Activated CD8-positive, alpha-beta T cell treated with anti-CD3 and anti-CD28 coated beads for 36 hours (primary cell): ENCODE measurements at places on chromosomes 4 and X. TPM values are rescaled to one million over a fixed set of nuclear protein-coding genes. Genes with fewer than 3 reads are reported as not detected.

GRCh38 chr4:80336582-80336981 is 1.1 kb downstream of the CFAP299 start:
- no peak for DNase-seq

GRCh38 chrX:68710870-68711576 is 63.6 kb downstream of the STARD8 start:
- DNase-seq: peak; percentile 30

- no peak for DNase-seq
Measured at GRCh38 chr4:8165374-8165896, 6.8 kb upstream of the ABLIM2 start.

GRCh38 chr4:123600987-123601904 is 204.7 kb downstream of the SPRY1 start:
- DNase-seq: no peak

- no peak for DNase-seq
Measured at GRCh38 chrX:67604979-67605703, 61.3 kb downstream of the AR start.

GRCh38 chr4:181939199-181939945 is 303.8 kb upstream of the TENM3 start:
- DNase-seq: no peak

DNA sequence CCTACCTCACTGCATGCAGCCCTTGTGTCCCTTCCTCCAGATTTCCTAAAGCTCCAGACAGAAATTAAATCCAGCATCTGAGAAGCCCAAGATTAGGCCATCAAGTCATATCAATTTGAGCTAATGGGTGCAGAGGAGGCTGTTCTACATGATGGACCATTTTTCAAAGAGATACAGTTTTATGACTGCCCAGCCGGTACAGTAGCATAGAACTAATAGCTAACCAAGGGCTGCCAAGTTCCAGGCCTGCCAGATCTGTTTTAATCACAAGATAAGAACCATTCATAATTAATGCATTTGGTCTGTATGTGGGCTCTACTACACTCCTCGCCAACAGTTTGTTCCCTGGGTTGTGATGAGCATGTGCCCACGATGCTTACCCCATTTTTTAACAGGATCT is 73.9 kb upstream of the PLAC1 start:
- no peak for DNase-seq

DNA sequence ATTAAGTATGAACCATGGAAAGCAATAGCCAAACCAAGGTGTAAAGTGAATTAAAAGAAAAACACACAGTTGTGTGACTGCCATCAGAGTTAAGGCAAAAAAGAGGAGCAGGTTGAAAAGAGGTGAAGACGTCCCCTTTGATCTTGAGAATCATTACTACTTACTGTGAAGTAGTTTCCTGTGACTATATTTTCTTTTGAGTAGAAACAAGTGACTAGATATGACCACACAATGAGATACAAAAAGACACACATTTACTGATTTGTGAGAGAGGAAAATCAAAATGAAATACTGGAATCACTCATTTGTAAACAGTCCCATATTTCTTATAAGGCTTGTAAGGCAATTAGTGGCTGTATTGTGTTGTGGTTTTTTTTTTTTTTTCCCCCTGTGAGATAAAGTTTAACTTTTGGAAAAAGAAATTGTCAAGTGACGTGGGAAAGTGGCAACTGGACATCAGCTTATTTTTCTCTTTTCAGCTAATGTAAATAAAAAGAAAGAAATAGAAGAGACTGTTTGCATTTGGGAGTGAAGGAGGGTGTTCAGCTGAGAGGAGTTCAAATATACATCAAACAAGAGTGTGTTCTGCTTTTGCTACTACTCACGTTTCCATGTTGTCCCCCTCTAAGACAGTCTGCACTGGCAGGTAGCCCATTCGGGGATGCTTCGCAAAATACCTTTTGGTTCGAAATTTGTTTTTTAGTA is 106.4 kb upstream of the FTHL17 start:
- DNase-seq: no peak

GRCh38 chr4:34094114-34094513 is 2150.2 kb downstream of the ARAP2 start:
- no peak for DNase-seq

DNA sequence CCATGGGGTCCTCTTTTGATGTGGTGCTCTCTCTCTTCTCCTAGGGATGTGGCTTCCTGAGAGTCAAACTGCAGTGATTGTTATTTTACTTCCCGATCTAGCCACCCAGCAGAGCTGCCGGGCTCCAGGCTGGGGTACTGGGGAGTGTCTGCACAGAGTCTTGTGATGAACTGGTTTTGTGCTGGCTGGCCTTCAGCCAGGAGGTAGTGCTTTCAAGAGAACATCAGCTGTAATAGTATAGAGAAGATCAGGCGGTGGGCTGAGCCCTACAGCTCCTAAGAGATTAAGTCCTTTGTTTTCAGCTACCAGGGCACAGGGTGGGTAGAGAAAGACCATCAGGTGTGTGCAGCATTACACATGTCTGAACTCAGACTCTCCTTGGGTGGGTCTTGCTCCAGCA is 59.0 kb upstream of the AGTR2 start:
- DNase-seq: no peak

- peak; percentile 42 for DNase-seq
Measured at GRCh38 chr4:99404595-99405287, 30.4 kb downstream of the ADH7 start.

DNA sequence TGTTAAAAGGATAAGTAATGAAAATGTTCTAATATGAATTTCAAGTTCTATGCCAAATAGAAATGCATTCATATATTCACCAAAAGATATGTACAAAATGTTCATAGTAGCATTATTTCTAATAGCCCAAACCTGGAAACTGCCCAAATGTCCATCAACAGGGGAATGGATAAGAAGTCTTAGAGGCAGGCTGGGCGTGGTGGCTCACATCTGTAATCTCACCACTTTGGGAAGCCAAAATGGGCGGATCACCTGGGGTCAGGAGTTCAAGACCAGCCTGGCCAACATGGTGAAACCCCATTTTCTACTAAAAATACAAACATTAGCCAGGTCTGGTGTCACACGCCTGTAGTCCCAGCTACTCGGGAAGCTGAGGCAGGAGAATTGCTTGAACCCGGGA is 2.3 kb upstream of the HPRT1 start:
- DNase-seq: no peak

DNA sequence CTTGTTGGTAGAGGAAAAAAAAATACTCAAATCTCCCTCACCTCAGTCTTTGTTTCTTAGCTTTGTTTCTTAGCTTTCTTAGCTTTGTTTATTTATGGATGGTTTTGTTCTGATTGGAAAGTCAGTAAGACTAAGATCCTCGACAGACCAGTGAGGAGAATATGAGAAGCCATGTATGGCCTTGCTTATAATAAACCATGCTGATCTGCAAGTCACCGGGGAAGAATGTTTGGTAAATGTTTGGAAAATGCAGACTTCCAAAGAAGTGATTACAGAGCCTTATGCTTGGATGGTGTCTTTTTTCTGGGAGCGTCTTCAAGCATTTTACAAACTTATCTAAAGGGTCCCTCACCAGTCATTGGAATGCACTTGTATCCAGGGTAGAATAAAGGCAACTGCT is 90.1 kb upstream of the NOCT start:
- no peak for DNase-seq

DNA sequence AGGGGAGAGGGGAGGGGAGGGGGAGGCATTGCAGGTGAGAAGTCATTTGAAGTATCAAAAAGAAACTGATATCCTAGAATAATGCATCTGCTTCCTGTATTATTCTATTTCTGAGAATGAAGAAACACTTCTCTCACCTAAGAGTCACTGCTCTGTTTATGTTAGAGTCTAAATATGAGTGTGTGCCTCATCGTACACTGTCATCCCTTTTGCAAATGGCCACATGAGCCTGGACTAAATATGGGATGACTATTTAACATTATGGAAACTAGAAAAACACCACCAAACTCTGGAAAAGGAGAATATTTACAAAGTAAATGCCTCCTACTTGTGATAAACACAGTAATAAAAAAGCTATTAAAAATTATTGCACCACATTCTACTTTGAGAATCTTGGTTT is 146.4 kb upstream of the NOCT start:
- DNase-seq: no peak

PAGE1 gene
- not detected for total RNA-seq

BEND4 gene
- total RNA-seq: 1.6 TPM

LIMCH1 gene
- total RNA-seq: not detected

PPEF2 gene
- 0.25 TPM for total RNA-seq

EMCN gene
- total RNA-seq: not detected

ARSJ gene
- total RNA-seq: not detected

HMX1 gene
- total RNA-seq: not detected

RAB39B gene
- 13.2 TPM for total RNA-seq
